Cardiac muscle cell (in vitro differentiated cells and primary cell): ENCODE measurements at places on chromosomes 3 and 15.

GRCh38 chr15:69734699-69735098 is 282.1 kb downstream of the RPLP1 start:
- DNase-seq, result no peak

DNA sequence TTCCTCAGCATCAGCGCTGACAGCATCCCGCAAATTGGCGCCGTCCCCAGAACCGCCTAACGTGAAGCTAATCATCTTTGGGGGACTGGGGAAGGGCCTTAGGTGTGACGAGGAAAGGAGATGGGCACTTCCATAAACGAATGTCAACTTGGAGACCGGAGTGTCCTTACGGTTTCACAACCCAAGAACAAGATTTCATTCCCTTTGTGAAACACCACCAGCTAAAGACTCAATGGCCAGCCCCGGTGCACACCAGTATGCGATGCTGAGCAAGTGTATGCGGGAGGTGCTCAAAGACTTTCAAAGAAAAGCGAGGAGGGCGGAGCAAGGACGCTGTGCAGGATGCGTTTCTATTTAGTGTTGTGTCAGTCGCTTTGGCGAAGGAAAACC is 759 bp upstream of the TTBK2 start:
- DNase-seq, result peak; percentile 44

DNA sequence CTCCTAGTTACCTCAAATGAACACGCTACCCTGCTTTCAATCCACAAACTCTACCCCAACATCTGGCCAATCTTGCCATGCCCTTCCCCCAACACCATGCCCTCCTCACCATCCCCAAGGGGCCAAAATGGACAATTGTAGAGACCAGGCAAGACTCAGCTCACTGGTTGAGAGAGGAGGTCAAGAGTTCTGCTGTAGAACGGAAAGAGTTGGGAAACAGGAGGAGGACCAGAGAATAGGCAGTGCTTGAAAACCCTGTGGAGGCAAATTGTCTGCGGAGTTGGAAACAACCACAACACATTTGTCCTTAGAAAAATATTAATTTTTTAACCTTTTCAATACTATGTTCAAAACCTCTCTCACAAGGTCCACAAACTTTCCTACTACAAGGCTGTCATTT is 128.8 kb upstream of the BFSP2 start:
- DNase-seq, result peak; percentile 10

DNA sequence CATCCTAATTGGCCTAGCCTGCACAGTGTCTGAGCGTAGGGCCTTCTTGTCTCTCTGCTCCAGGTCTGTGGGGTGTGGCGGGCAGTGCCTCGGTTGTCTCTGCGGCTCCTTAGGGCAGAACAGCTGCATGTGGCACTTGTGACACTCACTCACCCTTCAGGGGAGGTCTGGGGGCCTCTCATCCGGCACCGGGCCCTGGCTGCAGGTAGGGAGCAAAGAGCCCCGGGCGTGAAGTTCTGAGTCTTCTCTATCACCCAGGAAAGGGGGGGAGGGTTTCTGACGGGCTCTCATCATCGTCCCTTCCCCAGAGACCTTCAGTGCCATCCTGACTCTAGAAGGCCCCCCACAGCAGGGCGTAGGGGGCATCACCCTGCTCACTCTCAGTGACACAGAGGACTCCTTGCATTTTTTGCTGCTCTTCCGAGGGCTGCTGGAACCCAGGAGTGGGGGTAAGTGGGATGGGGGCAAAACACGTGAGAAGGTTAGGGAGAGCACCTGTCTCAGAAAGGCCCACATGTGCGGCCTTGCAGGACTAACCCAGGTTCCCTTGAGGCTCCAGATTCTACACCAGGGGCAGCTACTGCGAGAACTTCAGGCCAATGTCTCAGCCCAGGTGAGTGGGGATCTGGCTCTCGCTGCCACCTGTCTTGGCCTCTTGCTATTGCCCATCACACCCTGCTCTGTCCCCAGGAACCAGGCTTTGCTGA is 2.6 kb downstream of the CHRD start:
- no peak for DNase-seq

GRCh38 chr15:96320703-96321638 is 9.5 kb upstream of the NR2F2 start:
- no peak for DNase-seq

DNA sequence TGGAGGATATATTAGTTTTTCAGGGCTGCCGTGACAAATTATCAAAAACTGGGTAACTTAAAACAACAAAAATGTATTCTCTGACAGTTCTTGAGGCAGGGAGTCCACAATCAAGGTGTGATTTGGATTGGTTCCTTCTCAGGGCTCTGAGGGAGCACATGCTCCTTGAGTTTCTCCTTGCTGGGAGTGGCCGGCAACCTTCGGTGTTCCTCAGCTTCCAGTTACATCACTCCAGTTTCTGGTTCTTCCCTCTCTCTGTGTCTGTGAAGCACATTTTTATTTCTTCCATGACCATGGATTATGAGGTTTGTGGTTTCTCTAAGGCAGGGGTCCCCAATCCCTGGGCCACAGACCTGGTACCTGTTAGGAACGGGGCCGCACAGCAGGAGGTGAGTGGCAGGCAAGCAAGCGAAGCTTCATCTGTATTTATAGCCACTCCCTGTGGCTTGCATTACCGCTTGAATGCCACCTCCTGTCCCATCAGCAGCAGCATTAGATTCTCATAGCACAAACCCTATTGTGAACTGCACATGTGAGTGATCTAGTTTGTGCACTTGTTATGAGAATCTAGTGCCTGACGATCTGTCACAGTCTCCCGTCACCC is 24.3 kb downstream of the LRRC28 start:
- DNase-seq, result no peak

DNA sequence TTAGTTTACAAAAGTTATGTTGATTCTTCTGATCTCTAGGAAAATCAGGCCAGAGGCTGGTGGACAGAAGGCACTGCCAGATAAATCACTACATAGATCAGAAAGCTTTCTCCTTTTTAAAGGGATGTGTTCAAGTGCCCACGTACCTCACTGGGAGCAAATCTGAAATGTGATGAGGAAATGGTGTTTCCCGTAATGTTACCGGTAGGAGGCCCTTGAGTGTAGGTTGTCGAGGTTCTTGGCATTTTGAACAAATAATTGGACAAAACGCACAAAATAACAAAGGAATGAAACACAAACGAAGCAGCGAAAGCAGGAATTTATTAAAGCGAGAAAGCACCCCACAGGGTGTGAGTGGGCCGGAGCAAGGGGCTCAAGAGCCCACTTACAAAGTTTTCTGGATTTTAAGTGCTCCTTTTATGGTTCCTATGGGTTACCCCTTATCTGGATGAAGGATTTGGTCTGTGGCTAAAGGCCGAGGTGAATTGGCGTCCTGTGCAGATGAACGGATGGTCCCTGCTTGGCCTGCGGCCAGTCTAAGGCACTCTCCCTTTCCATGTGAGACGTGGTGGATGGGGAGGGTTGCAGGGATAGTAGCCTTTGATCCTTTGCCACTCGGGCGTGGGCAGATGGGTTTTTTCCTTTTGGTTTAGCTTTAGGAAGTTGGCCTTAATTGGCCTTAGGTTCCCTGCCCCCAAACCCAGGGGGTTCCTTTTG is 1.0 kb downstream of the SNX1 start:
- DNase-seq, result peak; percentile 5

GRCh38 chr3:59381282-59381681 is 331.5 kb upstream of the CFAP20DC start:
- DNase-seq, result no peak

DNA sequence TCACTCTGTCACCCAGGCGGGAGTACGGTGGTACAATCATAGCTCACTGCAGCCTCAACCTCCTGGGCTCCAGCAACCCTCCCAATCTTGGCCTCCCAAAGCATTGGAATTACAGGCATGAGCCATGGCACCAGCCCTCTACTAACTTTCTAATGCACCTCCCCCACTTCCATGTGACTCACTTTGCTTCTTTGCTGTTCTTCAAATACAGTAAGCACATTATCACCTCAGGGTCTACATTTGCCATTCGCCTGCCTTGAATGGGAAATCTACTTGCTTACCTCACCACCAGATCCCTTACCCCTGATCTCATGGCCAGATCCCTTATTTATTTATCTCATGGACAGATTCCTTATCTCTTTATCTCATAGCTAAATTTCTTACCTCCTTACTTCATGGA is 235.3 kb downstream of the KCNMB2 start:
- DNase-seq, result no peak

- DNase-seq, result no peak
Measured at GRCh38 chr3:53545310-53545995, 51.0 kb downstream of the CACNA1D start.

DNA sequence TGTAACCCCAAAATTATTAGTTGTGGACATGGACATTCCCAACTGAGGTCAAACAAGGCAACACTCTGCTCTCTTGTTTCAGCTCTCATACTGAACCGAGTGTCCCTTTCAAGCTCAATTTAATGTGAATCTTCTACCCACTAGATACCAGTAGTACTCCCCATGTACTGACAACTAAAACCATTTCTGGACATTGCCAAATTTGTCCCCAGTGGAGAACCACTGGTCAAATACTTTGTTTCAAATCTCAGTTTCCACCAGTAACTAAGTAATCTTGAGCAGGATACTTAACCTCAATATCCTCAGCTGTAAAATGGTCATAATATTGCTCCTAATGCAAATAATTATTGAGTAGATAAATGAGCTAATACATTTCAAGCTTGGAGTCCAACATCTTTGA is 566.0 kb downstream of the ZIC1 start:
- no peak for DNase-seq

- no peak for DNase-seq
Measured at GRCh38 chr3:45387171-45387570, 1.2 kb upstream of the LARS2 start.

DNA sequence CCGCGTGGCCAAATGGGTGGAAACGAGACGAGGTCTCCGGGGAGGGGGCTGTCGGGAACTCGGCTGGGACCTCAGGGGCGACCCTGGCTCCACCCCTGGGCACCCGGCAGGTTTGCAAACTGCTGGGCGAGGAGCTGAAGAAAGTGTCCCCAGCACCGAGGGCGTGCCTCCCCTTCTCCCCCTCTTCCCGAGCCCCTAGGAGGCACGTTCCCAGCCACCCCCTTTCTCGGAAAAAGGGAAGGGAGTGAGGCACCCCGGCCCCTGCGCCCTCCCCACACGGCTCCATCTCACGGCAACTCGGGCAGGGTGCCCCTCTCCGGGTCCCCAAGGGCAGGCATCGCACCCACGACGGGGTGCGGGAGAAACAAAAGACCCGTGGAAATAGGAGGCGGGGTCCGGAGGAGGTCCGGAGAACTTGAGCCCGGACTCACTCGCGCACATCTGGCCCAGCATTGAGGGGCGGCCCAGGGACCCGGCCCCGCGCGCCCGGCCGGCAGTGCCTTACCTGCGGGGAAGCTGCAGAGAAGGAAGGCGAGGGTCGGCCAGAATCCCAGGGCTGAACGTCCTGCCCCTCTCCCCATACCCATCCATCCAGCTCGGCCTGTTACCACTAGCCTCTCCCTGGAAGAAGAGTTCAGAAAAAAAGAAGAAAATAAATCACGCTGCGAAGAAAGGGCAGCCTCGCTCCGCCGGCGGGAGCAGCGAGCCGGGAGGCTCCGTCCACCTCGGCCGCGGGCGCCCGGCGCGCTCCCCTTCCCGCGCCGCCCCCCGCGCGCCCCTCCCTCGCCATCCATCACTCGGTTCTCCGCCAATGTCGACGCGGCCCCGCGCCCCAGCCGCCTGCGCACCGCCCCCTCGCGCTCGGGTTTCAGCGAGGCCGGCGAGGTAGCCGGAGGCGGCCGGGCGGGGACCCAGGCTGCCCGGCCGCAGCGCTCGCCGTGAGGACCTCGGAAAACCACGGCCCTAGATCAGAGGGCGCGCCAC is 16.3 kb downstream of the RGMA start:
- peak; percentile 95 for DNase-seq

DNA sequence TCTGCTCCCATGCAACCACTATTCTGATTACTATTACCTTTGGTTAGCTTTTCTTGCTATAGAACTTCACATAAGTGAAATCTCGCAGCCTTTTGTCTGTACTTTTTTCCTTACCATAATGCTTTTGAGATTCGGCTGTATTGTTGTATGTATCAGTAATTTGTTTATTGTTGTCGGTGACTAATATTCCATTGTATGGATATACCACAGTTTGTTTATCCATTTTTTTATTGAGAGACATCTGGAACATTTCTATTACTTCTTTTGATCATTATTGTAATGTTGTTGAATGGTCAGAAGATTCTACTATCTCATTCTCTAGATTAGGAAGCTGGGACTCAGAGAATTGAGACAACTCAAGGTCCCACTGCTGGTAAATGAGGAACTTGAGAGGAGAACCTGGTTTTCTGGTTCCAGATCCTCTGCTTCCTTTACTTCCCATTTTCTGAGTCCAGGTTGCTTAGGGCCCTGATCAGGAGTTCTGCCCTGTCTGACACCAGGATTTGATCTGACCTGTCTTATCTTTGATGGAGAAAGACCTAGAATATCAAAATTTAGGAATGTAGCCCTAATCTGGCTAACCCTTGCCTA is 18.2 kb upstream of the SPTSSB start:
- no peak for DNase-seq

- DNase-seq, result peak; percentile 39
Measured at GRCh38 chr3:30913176-30913575, 18.7 kb upstream of the GADL1 start.

- DNase-seq, result no peak
Measured at GRCh38 chr15:62027916-62028315, 32.3 kb downstream of the VPS13C start.

DNA sequence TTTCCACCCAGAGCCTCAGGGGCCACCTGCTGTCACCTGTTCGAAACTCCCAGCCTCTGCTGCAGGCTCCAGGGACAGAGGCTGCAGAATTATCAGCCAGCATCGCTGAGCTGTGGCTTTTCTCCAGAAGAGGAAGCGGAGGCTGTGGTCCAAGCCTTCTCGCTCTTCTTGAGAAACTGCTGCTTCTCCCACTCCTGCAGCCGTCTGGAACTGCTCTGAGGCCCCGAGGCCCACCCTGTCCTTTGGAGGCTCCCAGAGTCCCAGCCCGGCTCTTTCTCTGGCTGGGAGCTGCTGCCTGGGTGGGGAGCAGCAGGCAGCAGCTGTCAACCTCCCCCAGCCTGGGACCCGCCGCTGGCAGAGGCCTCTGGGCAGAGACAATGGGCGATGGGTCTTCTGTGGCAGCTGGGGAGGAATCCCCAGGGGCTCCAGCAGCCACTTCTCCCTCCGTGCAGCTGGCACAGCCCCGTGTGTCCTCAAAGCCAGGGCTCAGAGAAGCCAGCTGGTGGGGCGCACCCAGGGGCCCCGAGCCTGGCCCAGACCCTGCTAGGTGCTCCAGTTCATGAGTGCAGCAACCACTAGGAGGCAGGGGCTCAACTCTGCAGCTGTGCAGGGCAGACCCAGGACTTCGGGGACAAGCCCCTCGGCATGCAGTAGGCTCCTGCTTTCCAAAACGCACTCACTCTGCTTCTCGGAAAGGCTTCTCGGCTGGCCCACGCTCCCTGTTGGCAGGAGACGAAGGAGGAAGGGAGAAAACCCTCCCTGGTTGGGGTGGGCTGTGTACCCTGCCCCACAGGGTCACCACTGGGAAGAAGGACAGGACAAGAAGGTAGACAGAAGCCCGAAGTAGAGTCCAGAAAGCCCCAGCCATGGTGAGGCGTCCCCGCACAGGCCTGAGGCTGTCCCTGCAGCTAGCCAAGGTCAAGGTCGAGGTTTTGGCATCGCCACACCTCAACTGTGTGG is 49.9 kb upstream of the FURIN start:
- no peak for DNase-seq
